NCI-H446 (cell line): ENCODE measurements at places on chromosomes 7 and 10.
A peak's percentile ranks its signal among the peaks of the same experiment; 100 is the strongest.

GRCh38 chr7:144787127-144787526, 48.7 kb downstream of the TPK1 start:
- DNase-seq, result no peak

DNA sequence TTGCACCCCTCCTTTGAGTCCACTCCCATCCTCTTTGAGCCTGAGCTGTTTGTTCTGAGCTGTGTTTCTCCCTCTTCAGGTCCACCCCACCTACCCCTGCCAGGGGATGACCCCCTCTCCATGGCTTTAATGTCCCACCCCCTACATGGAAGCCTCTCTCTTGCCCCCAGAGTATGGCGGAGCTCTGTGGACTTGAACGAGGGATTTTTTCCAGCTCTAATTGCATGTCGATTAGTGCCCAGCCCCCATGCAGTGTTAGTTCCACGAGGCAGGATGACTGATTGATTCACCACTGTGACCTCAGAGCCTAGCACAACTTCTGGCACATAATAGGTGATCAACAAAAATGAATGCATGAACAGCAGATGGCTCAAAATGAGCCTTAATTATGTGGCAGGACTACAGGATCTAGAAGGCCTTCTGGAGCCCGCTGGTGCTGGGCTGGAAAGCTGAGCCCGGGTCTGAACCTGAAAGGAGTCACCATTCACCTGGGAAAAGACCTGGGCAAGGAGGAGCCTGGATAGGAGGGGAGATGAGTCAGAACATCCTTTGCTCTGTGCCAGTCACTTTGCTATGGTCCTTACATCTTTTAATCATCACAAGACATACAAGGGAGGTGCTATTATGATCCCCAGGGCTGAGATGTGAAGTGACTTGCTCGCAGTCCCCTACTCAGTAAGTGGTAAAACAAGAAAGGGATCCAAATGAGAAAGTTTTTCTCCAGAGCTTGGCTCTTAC, 17.1 kb upstream of the SLC18A2 start:
- DNase-seq, result no peak

GRCh38 chr10:126042354-126042753, 146.0 kb downstream of the FANK1 start:
- no peak for DNase-seq

DNA sequence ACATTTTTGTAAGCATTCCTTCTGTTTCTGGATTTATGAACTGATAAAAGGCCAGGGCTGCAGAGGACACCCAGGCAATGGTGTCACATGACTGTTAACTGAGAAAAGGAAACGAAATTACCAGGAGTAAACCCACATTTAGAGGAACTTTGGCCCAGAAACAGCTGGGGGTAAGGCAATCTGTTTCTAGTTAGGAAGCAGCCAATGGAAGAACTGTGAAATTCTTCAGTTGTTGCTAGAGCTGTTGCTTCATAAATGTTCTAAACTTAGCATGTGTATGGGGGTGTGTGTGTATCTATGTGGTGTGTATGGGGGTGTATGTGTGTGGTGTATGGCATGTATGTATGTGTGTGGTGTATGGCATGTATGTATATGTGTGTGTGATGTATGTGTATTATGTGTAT, 11.8 kb upstream of the PDCD4 start:
- no peak for DNase-seq

- DNase-seq, result no peak
Measured at GRCh38 chr7:150375662-150376521, 3.2 kb upstream of the ZNF775 start.

GRCh38 chr7:90411510-90411909, 8.2 kb downstream of the CLDN12 start:
- no peak for DNase-seq

GRCh38 chr10:27513451-27514191, 9.5 kb downstream of the RAB18 start:
- no peak for DNase-seq

DNA sequence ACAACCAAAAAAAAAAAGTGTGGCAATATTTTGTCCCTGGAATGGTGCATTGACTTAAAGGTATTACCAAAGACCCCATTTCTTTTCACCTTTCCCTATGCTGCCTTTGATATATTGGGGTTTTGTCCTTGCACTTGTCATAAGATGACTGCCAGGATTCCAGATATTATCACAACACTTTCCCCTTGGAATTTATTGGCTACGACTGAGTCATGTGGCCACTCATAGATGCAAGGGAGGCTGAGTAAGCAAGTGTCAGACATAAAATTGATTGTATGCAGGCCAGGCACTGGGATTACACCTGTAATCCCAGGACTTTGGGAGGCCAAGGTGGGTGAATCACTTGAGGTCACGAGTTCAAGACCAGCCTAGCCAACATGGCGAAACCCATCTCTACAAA, 83.6 kb downstream of the PPP1R3C start:
- no peak for DNase-seq

GRCh38 chr7:47303014-47303694, 278.8 kb downstream of the TNS3 start:
- no peak for DNase-seq

DNA sequence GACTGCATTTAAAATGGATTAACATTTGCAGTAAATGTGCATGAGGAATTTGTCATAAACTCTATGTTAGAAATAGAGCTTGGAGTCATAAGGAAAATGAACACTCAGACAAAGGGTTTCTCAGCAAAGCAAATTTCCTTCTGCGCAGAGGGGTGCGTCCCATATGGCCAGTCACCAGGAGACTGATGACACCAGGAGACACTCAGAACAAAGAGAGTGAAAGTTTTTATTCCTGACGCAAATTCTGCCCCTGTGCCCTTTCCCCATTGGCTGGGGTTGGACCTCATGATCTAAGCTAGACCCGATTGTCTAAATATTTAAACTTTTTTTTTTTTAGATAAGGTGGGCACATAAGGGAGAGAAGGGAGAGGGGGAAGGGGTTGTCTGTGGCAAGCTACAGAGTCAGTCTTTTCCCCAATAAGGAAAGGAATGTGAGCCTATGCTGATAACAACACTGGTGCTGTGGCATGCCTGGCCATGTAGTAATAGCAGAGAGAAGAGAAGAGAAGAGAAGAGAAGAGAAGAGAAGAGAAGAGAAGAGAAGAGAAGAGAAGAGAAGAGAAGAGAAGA, 202.0 kb downstream of the POM121L12 start:
- DNase-seq, result no peak

- DNase-seq, result no peak
Measured at GRCh38 chr7:77464589-77464988, 48.4 kb upstream of the GSAP start.

DNA sequence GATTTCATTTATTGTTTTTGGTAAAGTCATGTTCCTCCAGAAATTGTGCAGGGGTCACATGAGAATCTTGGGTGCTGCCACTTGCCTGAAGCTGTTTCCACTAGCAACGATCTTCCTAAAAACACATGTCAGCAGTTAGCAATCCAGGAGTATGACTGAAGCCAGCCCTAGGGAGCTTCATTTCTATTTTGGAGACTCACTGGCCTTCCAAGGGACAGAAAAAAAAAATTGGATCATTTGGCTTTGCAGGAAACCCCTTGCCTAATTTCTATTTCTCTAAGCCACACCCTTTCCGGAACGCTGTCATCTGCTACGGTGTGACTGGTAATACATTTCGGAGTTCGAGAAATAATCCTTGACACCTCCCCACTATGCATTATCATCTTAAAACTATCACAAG, 204.7 kb downstream of the TAX1BP1 start:
- no peak for DNase-seq

- DNase-seq, result peak; percentile 39
Measured at GRCh38 chr7:127885843-127886242, 145.4 kb downstream of the LRRC4 start.

DNA sequence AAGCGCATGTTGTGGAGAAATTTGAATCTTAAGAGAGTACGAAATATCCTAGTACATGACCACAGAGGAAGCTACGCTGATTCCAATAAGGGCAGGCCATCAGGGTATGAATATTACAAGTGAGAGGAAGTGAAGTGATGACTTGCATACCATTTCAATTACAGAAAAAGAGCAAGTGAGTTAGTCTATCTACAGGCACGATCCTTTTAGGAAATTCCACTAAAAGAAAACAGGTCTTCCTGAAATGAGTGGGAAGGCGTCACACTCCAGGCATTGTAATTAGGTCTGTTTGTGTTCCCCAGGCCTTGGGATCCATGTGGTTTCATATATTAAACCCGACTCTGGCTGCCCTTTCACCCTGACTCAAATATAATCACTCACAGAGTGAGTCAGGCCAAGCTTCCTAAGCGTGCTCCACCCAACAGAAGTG, 152.5 kb downstream of the SEMA3A start:
- no peak for DNase-seq

GRCh38 chr10:60967260-60967659, 23.3 kb upstream of the RHOBTB1 start:
- no peak for DNase-seq

GRCh38 chr7:23020742-23021401, 6.9 kb upstream of the HYCC1 start:
- DNase-seq, result no peak

- no peak for DNase-seq
Measured at GRCh38 chr7:157431951-157432540, 95.2 kb downstream of the DNAJB6 start.

GRCh38 chr10:129194181-129194870, 272.7 kb upstream of the MGMT start:
- DNase-seq, result no peak

GRCh38 chr7:55050281-55050680, 31.5 kb downstream of the EGFR start:
- no peak for DNase-seq

DNA sequence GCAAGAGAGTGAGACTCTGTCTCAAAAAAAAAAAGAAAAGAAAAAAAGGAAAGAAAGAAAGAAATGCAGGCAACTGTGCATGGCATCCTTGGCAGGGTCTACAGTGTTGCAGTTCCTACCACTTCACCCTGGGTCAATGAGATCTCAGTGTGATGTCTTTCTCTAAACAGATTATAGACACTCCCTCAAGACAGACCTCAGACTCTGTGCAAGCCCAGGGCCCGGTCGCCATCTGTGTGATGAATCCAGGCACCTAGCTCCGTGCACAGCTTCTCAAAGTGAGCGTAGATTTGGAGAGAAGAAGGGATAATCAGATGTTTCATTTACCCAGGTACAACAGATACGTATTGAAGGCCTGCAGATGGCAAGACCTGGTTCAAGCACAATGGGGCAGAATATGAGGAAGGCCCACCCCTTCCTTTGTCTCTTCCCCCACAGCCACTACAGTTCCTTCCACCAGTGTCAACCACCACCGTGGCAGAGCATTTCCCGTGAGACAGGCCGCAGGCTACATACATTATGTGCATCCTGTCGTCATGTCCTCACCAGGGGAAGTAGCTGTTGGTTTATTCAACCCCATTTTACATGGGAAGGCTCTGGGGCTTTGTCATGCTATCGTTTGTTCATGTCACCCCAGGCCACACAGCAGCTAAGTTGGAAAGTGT, 471.7 kb upstream of the GALNT17 start:
- no peak for DNase-seq

- no peak for DNase-seq
Measured at GRCh38 chr10:69486922-69487730, 35.9 kb downstream of the TSPAN15 start.

- DNase-seq, result no peak
Measured at GRCh38 chr7:73850781-73851207, 8.5 kb upstream of the METTL27 start.

DNA sequence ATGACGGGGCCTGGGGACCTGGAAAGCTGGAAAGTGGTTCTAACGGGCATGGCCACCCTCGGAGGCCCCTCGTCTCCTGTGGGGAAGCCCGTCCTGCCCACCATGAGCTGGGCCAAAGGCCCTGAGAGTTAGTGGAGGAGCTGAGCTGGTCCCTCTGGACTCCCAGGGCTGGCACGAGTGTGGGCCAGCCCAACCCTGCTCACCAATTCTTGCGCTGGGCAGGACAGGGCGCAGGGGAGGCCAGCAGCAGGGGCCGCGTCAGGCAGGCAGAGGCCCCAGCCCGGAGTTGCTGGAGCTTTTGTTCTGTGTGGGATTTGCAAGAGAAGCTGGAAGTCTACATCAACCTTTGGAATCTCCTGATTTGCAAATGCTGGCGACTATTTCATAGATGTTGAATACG, 29.8 kb downstream of the UNCX start:
- no peak for DNase-seq

- no peak for DNase-seq
Measured at GRCh38 chr7:101669307-101669706, 40.2 kb upstream of the MYL10 start.

GRCh38 chr7:69504733-69505420, 93.4 kb upstream of the AUTS2 start:
- DNase-seq, result no peak

DNA sequence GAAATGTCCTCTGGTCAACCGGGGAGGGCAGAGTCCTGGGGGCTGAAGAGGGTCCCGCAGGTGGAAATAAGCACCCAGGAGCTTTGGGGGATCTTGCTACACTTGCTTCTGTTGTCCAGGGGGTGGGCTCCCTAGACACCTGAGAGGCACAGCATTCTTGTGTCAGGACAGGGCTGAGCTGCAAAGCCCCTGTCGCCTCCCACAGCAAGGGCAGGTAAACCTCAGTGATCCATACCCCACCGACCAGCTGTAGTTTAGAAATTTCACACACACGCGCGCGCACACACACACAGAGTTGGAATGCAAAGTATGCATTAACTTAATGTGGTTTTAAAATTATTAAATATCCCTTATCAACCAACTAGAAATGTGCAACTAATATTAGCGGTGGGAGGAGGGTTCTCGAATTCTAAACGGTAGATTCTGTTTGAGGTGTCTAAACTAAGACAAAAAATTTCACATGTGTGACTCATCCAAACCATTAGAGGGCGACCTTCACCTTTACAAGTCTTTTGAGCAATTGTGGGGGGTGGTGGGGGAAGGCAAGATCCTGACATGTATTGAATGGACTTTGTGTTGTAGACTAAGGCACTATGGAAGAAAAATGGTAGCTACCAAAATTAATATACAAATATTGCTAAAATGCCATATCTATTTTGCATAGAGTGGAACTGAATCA, 34.3 kb upstream of the PTF1A start:
- peak; percentile 44 for DNase-seq

GRCh38 chr7:79462390-79462789, 8.9 kb upstream of the MAGI2 start:
- DNase-seq, result no peak

DNA sequence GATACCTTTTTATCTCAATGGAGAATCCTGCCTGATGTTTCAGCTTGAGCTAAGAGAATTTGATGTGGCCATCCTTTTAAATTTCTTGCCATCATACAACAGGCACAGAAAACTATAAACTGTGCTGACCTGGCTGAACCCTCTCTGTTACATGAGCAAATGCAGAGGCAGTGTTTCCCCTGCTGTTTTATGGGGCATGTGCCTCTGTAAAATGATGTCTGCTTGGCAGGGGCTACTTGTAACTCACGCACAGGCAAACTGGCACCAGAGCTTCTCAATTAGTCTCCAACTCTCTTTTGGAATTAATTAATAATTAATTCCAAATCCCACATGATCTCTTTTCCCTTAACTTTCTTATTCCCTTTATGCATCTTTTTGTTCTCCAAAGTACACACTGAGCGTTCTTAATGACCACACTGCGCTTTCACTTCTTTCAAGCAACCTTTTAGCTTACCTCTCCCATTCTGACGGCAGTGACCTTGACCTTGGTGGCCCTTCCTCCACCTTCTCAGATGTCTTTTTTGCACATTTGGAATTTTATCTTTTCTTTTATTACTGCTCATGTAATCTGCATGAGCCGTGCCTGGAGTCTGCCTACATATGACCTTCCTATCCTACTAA, 334.0 kb downstream of the PLXNA4 start:
- no peak for DNase-seq

- DNase-seq, result no peak
Measured at GRCh38 chr10:18159557-18159956, 19.3 kb downstream of the CACNB2 start.
